A549 treated with ZK216348 at 1 μM for 4 hours (cell line): ENCODE measurements at places on chromosomes 2 and 18. TPM values are rescaled to one million over a fixed set of nuclear protein-coding genes. Genes with fewer than 3 reads are reported as not detected.

The CIB4 gene
- 0.44 to 0.93 TPM (median 0.52 TPM) in 3 of 5 replicates, not detected in the others for total RNA-seq

The SLC23A3 gene
- 0.28 to 0.80 TPM (median 0.46 TPM) in 5 replicates for total RNA-seq

The KLHL14 gene
- not detected in 5 replicates for total RNA-seq

The SRD5A2 gene
- total RNA-seq = 0.04 to 0.06 TPM (median 0.06 TPM) in 3 of 5 replicates, not detected in the others

The SERPINB10 gene
- total RNA-seq = not detected in 5 replicates

The MARCHF4 gene
- total RNA-seq = 30.1 to 45.6 TPM (median 35.6 TPM) in 5 replicates

The ABCG8 gene
- not detected in 5 replicates for total RNA-seq
